Activated CD4-positive, alpha-beta memory T cell treated with anti-CD3 and anti-CD28 coated beads, Interleukin-2, amount 10 ng/mL, durations not matched to agents 7 days and 5 days (primary cell): ENCODE measurements at places on chromosomes 4 and X. TPM values are rescaled to one million over a fixed set of nuclear protein-coding genes. Genes with fewer than 3 reads are reported as not detected.

DNA sequence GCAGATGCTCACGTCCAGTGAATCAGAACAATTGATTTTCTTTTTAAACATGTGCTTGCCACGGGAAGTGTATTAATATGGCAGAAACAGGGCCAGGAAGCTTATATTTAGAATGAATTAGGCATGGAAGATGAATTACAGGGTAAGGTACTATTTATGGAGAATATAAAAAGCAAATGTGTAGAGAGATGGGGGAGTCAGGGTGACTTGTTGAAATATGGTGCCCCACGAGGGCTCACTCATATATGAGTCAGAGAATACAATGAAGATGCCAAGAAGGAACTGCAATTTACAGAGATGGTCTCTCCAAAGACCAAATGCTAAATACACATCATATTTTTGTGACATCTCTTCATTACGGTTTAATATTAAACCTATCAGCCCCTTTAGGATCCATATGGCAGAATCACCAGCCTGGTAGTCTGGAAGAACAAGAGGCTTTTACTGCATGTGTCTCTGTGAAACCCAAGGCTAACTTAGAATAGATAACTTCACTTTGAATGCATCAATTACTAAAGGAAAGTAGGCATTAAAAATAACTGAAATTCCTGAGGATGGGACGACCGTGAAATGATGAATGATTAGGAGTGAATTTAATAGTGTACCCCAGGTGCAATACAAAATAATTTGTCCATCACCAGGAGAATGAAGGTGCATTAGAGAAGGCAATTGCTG is 385.3 kb downstream of the ARHGAP24 start:
- no peak for DNase-seq

Gene MAOA
- total RNA-seq: 6.5 TPM

GRCh38 chr4:144648042-144648441 is 2.1 kb downstream of the HHIP start:
- DNase-seq: no peak

DNA sequence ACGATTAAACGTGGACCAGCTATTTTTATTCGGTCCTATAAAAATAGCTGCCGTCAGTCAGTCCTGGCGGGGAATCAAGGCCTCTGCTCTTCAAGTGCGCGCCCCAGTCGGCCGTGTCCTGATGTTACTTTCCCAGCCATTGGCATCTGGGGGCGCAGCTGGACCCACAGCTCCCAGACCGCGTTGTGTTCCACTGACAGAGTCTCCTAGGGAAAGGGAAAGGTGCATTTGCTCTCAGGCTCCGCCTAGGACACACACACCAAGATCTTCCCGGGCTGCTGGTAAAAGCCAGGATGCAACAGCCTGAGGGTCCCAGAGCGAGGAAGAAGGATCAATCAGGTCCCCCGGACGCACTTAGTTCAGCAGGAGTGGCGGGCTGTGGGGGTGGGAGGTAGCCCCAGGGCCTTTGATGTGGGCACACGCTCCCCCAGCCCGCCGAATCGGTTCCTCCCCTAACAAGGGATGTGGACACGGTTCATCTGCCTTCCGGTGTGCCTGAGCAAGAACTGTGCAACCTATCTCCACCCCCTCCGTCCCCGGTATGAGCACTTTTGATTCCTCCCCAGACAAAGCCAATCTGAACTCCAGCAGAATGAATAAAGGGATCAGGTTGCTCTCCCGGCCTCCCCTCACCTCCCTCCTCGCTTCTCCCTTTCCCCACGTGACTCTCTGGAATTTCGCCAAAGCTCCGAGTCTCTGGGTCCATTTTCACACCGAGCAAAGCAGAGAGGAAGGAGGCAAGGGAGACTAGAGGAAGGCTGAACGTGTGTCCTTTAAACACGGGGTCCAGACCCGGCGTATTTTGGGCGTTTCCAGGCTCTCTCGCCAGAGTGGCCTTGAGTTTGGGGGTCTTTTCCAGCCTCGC is 626 bp upstream of the FRAS1 start:
- DNase-seq: peak; percentile 38

DNA sequence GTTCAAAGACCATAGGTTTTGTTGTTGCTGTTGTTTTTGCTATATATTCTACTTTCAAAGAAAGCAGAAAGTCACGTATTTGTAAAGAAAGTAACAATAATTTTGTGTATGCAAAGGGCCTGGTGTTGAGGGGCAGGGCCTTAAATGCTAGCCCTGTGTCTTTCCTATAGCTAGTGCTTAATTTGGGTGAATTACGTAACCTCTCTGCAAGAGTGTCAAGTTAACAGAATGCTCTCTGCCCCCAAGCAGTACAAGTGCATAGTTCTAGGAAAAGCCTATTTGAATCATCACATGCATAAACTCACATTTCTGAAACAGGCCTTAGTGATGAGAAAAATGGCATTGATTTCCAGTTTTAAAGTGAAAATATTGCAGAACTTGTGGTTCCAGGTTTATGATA is 663.6 kb downstream of the STIM2 start:
- no peak for DNase-seq

Gene COL4A6
- not detected for total RNA-seq

DNA sequence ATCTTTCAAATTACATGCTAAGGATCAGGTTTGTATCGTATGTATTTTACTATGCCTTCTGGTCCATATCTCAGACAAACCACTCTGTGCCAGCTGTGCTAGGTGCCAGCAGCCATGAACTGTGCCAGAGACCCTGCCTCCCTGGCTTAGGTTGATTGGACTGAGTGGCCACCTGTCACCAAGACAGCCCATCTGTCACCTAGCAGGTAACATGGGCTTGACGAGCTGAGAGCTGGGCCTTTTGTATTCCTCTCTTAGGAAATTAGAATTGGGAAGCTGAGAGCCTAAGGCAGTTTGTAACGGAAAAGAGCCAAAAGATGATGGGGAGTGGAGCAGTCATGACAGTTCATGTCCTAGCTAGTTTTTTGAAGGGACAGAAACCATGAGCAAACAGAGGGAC is 42.5 kb downstream of the TMEM164 start:
- DNase-seq: no peak

Gene FAM149A
- total RNA-seq: 0.38 TPM

Gene TMEM144
- not detected for total RNA-seq

Gene GPC3
- total RNA-seq: 0.13 TPM

DNA sequence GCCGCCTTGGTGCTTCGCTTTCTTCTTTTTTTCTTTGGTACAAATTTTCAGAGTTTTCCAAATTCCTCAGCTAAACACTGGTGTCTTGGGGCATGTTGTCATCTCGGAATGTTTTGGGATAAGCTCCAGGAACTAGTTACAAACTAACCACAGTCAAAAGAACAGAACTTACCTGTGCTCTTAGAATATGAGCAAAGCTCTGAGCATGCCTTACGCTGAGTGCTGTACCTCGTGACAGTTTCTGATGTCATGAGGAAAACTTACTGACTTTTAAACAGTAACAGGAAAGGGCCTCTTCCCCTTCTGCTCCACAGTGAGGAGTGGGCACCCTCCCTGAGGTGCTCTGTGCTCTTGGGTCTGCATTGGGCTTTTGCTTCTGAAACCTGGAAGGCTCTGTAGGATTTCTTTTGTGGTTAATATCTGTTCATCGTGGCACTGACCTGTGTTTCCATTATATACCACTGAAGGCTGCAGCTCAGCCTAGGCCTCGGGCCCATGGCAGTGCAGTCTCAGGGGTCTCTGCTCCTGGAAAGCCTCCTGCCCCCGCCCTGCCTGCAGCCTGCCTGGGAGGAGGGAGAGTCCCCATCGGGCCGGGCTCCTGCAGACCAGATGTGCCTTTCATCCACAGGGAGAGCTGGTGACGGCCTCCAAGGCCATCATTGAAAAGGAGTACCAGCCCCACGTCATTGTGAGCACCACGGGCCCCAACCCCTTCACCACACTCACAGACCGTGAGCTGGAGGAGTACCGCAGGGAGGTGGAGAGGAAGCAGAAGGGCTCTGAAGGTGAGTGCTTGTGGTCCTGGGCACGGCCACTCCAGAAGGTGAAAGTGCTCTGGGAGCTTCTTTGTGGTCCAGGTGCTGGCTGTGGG is 48.7 kb downstream of the NOP14 start:
- DNase-seq: no peak

DNA sequence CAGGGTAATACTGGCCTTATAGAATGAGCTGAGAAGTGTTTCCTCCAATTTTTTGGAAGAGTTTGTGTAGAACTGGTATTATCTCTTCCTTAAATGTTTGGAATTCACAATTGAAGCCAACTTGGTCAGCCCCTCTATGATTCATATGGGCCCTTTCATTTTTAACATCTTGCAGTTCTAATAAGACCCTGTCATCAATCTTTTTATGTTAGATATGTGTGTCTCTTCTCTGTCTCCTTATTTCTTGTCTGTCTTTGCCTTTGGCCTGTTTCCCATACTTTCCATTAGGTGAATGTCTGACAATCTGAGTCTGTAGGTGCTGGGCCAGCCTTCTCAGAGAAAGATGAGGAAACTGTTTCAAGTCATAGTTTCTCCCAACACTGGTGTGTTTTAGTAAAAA is 88.7 kb downstream of the SLC16A2 start:
- no peak for DNase-seq

DNA sequence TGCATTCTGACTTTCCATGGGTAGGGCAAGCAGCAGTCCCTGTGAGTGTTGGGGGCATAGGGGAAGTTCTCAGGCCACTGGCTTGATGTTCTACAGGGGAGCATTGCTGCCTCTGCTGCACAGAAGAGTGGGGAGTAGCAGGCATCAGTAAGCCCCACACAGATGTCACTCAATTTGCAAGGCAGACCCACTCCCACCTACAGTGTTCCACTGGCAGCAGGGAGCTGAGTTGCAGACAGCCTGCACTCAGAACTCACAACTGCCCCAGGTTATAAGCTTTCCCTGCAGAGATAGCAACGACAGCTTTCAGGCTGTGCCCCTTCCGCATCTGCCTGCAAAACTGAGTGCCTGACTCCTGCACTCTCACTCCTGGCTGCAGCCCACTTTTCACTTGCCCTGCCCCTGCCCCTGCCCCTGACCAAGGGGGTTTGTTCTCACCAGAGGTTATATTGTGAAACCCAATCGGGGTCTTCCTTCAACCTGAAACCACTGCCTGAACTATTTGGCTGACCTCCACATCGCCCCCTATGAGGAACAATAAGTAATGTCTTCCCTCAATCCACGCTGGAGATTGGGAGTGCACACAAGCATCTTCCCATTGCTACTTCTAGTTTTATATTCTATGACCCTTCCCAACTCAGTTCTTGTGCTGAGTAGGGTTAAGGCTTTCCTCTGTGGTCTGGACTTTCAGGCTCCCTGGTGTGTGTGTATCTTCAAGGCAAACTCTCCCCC is 227.4 kb upstream of the CXorf51B start:
- DNase-seq: no peak

DNA sequence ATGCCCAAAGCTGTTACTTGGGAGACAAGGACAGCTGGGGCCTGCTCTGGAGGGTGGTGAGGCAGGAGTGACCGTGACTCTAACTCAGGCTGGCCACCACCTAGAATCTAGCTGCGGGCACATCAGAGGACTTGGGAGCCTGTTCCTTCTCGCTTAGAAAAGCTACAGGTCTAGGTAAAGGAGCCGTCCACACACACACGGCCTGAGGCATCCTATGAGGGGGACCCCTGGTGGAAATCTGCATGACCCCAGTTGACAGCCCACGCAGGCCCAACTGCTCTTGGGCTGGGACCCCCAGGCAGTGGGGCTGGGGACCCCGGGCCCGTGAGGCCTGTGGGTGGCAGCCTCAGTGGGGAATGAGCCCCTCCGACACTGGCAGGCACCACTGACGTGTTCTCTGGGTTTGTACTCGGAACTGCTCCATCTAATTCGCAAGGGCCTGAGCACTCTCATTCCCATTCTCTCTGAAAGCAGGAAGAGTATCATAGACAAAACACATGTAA is 75.6 kb downstream of the ACOX3 start:
- no peak for DNase-seq

- no peak for DNase-seq
These were observed 102.1 kb downstream of the ITIH6 start for GRCh38 chrX:54695816-54696487.

DNA sequence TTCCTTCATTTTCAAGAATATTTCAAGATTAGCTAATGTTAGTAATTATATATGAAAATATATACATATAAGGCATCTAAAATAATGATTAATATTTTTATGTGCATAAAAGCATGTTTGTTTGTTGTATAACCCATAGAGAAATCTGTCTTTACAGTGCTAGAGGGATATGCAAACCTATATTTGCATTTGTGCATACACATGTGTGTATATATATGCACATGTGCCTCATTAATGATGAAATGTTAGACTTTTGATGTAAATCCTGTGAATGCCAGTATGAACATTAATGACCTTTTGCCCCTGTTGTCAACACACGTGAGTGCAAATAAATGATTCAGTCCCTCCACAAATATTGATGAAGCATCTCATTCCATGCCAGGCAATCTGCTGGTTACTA is 197.9 kb downstream of the ARHGAP10 start:
- no peak for DNase-seq

GRCh38 chrX:130296743-130297142 is 28.0 kb upstream of the ZNF280C start:
- DNase-seq: no peak

Gene MAGIX
- total RNA-seq: 1.6 TPM

DNA sequence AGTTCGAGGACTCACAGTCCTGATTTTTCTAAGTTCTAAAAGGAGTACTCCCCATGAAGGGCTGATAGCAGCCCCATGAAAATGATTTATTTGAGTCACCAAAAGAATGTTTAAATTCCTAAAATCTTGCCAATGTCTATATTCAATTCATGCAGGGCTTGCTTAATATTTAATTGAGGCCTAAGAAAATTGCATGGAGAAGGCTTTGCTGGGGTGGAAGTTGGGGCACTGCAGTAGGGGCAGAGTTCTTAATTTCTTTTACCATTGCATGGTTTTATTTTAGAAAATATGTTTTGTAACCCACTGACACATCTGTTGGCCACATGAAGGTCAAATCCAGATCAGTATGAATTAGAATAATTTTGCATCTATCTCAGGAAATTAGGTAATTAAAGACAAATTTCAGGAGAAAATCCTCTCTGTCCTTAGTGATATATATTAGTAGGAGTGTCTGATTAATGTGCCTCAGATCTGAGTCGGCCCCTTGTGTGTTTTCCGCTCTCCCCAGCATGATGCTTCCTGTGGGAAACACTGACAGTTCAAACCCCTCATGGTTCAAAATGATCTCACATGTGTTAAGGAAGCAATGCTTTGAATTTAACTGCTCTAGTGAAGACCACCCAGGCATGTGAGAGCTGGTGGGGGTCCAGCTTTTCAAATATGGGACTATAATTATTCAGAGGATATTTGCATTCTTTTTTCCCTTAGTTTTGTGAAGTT is 54.0 kb upstream of the EGFL6 start:
- DNase-seq: no peak

GRCh38 chr4:185127021-185127925 is 15.8 kb upstream of the SLC25A4 start:
- DNase-seq: no peak

Gene HERC5
- 97.0 TPM for total RNA-seq
